ENCODE measurements at places on chromosomes 6 and 20.
A peak's percentile ranks its signal among the peaks of the same experiment; 100 is the strongest.

GRCh38 chr20:51360451-51361201 is 181.9 kb downstream of the NFATC2 start:
- DNase-seq: no peak

GRCh38 chr20:37278966-37279590 is 10.4 kb upstream of the MANBAL start:
- no peak for DNase-seq

DNA sequence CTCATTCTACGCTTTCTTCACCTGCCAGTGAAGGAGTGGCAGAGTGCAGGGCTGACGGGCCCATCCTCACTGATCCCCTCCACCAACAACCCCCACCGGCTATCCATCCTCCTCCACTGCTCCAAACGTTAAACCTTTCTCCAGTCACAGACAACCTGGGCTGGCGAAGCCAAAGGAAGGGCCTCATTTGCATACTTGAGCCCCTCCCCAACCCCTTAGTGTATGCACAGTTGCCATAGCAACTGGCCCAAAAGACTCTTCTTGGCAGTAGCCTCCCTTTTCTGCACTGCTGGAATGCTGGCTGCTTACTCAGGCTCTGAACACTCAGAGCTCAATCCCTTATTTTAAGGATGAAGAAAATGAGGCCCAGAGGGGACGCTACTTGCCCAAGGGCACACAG is 130.3 kb downstream of the GRM4 start:
- no peak for DNase-seq

DNA sequence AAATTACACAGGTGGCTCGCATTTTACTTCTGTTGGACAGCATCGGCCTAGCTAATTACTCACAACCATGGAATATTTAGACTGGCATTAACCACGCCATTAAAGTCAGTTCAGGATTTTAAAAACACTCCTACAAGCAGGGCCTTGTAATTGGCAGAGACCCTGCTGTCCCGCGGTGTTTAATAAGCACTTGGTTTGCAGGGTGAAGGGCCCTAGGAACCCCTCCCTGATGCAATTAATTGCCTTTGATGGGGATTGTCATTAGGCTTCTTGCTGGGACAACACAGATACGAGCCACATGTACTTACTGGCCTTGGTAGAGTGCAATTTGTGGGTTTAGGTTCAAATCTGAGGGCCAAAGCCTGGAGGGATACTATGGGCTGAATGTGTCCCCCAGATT is 7.8 kb upstream of the VSTM2L start:
- DNase-seq: no peak

GRCh38 chr6:41216616-41217015 is 11.5 kb upstream of the TREML4 start:
- no peak for DNase-seq

GRCh38 chr6:165577556-165577955 is 85.5 kb downstream of the PDE10A start:
- no peak for DNase-seq

DNA sequence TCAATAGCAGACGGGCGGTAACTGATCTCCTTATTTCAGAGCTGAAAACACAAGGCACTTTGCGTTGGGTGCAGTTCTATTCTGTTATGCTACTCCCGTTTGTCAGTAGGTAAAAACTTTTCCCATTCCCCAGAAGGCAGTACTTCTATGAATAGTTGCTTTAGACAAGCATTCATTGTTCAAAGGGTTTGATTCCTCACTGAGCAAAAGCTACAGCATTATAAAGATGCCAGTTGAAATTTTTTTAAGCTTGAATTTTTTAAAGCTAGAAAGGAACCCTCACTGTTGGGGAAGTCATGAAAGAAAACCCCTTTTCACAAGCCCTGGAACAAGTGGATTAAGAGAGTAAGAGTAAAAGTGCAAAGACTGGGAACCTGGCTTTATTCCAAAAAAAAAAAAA is 42.3 kb downstream of the FUT9 start:
- no peak for DNase-seq

- no peak for DNase-seq
Observed at GRCh38 chr6:163771180-163771579, 356.7 kb downstream of the QKI start.

GRCh38 chr6:34305982-34306708 is 57.3 kb upstream of the SMIM29 start:
- DNase-seq: peak; percentile 11

GRCh38 chr6:155234687-155235086 is 29.1 kb upstream of the CLDN20 start:
- no peak for DNase-seq

DNA sequence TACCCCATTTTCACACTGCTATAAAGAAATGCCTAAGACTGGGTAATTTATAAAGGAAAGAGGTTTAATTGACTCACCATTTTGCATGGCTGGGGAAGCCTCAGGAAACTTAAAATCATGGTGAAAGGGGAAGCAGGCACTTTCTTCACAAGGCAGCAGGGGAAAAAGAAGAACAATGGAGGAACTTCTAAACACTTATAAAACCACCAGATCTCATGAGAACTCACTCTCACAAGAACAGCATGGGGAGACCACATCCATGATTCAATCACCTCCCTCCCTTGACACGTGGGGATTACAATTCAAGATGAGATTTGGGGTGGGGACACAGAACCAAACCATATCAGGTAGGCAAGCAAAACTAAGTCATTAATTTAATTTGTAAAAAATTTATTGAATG is 343.2 kb downstream of the FRK start:
- no peak for DNase-seq

DNA sequence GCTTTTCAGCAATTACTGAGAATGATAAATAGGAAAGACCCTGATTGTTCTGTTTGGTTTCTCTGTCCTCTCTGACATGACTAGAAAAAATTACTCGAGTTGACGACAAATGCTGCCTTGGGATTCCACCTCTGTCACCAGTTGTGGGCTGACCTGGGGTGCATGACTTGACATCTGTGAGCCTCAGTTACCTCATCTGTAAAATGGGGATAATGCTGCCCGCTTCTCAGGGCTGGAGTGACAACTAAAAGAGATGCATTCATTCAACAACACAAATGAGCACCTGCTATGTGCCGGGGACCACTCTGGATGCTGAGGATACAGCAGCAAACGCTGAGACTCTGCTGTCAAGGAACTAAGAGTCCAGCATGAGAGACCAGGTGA is 94.8 kb downstream of the NFATC2 start:
- DNase-seq: no peak

DNA sequence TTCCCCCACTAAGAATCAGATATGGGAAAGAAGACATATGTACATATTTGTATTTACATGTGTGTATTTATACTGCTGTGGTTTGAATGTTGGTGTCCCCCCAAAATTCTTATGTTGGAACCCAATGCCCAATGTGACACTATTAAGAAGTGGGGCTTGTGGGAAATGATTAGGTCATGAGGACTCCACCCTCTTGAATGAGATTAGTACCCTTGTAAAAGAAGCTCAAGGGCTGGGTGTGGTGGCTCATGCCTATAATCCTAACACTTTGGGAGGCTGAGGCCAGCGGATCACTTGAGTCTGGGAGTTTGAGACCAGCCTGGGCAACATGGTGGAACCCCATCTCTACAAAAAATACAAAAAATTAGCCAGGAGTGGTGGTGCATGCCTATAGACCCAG is 3.9 kb upstream of the SMIM13 start:
- DNase-seq: no peak

- peak; percentile 2 for DNase-seq
Observed at GRCh38 chr6:150528648-150529285, 70.9 kb upstream of the PLEKHG1 start.

DNA sequence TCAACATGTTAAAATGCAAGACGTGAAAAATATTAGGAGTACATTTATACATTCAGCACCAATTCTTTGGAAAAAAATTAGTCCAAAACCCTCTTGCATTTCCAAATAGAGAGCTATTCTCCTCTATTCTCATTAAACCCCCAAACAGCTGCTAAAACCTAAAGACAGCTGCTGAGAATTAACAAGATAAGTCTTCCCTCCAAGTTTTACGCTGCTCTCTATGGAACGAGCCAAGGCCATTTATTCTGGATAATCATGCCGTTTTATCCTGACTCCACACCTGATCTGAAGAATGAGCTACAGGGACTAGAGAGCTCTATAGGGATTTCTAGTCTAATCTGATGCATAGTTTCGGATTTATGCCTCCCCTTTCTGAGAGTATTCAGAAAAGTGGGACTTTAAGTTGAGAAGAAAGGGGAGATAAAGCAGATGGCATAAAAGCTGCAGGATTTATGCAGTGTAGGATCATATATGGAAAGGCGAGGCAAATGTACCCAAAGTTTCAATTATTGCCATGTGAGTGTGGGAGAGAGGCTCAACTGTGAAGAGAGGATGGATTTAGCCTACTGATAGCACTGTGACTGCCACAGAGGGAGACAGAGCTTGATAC is 64.7 kb upstream of the HS3ST5 start:
- no peak for DNase-seq

GRCh38 chr6:34523441-34524206 is 32.5 kb downstream of the SPDEF start:
- DNase-seq: no peak

GRCh38 chr6:121780325-121781321 is 345.2 kb downstream of the GJA1 start:
- DNase-seq: no peak

GRCh38 chr6:134853111-134854055 is 96.5 kb downstream of the ALDH8A1 start:
- no peak for DNase-seq

DNA sequence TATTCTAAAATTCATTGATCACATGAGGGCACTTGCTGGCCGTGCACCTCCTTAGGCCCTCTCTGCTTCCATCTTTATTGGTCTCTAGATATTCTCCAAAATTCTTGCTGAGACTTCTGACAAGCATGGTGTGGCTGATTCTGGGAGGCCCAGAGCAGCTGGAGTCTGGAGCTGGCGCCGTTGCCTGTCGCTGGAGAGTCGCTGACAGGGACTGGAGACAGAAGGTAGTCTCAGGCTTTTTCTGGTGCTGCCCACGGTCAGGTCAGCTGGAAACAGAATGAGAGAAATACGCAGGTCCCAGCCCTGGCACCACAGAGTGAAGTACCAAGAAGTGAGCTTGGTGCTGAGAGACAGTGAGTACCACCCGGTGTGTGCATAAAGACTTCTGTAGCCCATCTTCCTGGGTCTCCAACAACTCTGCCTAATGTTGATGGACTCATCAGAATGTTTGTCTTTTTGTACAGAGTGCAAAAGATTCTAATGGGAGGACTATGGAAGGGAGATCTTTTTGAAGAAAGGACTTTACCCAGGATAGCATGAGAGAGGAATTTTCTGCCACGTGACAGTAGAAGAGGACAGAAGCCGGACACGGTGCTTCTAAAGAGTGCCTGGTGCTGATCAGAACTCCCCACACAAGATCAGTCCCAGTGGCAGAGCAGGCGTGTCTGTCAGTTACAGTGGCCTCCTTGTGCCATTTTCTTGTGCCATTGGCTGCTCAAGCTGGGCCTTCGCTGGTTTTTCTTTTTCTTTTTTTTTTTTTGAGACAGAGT is 1.8 kb upstream of the ALDH8A1 start:
- no peak for DNase-seq

DNA sequence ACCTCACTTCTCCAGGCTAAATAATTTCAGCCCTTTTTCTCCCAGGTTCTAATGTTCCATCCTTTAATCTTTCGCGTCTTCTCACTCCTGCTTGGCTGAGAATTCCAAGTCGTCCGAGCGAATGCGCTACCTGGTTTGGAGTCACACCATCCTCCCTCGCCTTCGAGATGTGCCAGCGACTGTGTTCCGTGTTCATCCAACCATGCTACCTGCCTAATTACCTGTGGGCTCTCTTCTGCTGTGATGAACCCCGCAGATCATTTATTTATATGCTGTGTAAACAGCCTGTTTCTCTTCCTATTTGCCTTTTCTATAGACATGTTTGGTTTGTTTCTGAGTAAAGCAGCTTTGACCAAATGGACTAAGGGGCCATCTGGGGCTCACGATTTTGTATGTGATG is 83.5 kb upstream of the TMEM181 start:
- no peak for DNase-seq

DNA sequence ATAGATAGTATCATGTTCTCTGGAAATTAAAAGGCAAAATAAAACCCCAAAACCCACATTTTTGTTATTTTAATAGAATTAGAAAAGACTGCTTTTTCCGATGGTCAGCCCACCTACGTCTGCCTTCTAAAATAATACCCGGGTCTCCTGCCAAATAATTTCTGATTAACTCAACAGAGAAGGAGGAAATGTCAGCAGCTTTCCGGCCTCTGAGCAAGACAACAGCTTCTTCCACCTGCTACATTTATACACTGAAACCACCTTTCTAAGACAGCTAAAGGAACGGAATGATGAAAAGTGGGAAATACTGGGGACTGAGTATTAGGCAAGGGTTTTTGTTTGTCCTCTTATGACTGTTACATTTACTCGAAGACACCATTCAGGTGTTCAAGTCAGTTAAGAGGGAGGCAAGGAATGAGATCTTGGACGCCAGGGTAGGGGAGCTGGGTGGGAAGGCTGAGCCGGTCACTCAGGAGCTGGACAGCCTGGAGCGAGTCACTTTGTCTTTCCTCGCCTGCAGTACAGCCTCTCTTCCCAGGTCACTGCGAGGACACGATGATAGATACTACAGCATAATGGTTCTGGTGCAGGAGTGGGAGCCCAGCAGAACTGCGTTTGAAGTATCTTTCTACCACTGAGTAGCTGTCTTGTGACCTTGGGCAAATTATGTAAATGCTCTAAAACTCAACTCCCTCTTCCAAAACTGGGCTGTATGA is 96.3 kb upstream of the QKI start:
- DNase-seq: no peak

DNA sequence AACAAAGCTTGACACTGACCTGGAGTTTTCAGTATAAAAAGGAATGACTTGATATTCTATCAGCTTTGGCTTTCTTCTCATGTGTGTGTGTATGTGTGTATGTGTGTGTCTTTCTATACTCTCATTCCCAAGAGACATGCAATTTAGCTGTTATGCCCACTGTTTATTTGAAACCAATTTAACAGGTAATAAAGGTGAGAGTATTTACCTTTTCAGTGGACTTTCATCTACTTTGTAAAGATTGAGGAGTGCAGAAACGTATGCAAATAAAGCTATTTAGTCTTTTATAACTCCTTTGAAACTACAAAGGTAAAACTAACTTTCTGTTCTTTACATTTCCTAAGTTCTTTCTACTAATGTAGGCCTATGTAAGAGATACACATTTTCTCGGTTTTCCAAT is 103.5 kb upstream of the HS3ST5 start:
- no peak for DNase-seq

- DNase-seq: no peak
Observed at GRCh38 chr6:70709826-70710225, 42.1 kb downstream of the SMAP1 start.

GRCh38 chr6:110270165-110270564 is 88.0 kb downstream of the METTL24 start:
- no peak for DNase-seq

DNA sequence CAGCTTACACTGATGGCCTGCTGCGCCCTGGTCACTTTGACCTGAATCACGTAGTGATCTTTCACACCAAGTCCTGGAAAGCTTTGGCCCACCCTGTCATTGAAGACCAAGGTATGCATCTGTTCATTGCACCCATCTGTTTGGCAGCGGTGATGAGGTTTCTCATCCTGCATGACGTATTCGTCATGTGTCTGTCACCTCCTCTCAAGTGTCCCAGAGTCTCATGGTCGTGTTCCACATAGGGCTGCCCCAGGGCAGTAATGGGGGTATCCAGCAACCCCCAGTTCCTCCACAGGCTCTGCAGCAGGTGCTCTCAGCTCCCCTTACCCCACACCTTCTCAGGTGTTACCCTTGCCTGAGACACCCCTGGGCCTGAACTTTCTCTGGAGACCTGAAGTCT is 104.1 kb downstream of the SYNDIG1 start:
- DNase-seq: no peak

- DNase-seq: no peak
Observed at GRCh38 chr6:24089736-24090135, 36.3 kb upstream of the NRSN1 start.

GRCh38 chr20:50730765-50731054 is 670 bp upstream of the PARD6B start:
- no peak for DNase-seq

Data from amygdala (tissue), 56 donors.